Fibroblast of lung (primary cell): ENCODE measurements at places on chromosomes 7 and 10. TPM values are rescaled to one million over a fixed set of nuclear protein-coding genes. Genes with fewer than 3 reads are reported as not detected.

Gene ZDHHC4
- total RNA-seq = 65.2 and 72.7 TPM in 2 replicates

DNA sequence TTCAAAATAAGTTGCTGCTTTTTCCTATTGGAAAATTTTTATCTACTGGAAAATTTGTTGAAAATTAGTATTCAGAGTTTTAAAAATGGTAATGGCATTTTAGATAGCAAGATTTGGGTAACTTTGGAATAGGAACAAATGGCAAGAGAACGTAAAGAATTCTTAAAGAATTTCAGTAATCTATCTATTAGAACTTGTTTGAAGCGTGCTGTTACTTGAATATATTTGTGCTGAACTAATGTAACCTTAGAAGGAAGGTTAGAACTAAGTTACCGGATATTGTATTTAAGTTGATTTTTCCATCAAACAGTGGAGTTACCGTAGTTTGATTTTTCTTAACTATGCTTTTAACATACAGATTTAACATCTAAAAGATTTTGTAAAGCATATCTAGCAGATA lies 25.9 kb downstream of the SEPTIN7 start:
- no peak for DNase-seq

GRCh38 chr7:95710711-95711110 lies 61.6 kb upstream of the DYNC1I1 start:
- no peak for DNase-seq

DNA sequence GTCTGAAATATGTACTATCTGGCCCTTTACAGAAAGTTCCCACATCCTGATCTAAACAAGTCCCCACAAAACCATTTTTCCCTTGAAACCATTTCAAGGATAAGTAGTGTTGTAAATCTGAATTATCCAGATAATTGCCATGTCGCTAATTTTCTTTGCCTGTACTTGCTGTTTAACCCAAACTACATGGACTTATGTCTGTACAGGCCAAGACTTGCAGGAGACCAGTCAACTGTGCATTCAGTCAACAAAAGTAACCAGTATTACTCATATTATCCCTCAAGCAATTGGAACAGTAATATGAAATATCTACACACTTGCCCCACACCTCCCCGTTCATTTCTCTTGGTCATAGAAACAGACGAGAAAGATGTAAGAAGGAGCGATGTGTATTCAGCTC lies 347.8 kb upstream of the NFE2L3 start:
- no peak for DNase-seq

DNA sequence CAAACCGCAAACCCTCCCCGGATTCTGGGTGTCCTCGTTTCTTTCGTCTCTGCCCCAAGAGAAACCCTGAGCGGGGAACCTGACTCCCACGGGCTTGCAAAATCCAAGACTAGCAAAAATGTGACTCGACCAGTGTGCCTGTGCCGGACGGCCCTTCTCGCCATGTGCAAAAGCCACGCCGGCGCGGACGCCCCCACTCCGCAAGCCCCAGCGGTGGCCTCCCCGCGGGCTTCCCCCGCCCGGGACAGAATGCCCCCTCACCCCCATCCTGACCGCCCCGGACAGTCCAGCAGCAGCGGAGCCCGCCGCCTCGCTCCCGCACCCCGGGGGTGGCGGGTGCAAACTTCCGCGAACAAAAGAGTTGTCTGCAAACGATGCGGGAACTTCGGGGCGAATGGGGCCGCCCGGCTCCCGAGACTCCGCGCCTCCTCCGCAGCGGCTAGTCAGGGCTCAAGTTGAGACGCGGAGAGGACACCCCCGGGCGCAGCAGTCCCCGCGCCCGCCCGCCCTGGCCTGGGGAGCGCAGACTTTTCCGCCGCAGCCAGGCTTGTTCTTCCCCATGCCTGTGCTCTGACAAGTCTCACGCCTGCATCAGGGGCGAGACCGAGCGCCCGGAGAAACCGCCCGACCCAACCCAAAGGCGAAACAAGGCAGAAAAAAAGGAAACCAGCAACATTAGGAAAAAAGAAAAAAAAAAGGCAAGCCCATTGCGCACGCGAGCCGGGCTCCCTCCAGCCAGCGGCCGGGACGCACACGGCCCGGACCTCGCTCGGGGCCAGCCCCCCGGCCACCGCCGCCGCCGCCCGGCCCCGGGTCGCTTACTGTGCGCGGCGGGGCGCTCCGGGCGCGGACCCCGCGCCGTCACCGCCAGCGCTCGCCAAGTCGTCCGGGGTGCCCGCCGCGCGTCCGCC lies 732 bp downstream of the FAM53B start:
- DNase-seq = peak; percentile 44

DNA sequence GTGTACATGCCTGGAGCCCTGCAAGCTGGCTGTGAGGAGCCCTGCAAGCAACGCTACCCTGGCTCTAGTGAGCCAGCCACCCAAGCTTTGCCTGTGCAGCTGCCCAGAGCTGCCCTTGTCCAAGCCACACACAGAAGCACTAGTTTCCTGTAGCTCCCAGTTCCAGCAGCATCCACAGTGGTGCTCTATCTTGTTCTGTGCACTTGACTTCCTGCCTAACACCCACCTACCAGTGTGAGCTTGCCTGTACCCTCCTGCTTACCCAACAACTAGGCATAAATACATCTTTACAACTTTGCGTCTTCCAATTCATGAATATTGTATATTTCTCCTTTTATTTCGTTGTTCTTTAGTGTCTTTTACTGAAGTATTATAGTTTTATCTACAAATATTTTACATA lies 32.2 kb upstream of the ZNF518A start:
- DNase-seq = no peak

DNA sequence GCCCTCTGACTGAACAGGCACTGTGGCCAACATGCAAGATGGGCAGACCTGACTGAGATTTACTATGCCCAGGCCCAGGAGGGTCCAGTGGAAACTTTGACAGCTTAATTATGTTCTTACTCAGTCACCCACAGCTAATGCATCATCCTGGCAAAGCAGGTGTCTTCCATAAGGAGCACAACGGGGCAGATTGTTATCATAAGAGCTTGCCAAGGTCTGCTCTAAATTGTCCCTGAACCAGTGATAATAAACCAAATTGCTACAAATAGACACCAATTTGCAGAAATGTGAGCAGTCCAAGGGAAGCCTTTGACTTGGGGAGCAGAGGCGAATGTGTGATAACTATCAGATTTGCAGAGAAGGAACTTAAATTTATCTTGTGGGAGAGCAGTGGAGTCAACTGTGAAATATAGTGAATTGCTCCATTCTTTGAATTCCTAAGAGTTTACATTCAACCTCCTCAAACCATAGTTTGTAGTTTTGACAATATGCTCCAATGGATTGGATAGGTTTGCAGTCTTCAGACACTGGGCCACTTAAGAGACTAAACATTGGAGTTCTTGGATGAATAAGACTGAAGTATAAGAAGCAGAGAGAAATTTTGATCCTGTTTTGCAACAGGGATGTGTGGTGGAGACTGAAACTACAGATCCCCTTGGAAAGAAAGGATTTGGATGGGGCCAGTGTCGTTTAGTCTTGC lies 494.7 kb downstream of the CCSER2 start:
- DNase-seq = no peak

Gene TSPAN12
- 1.5 and 1.7 TPM in 2 replicates for total RNA-seq

- DNase-seq = no peak
Observed at GRCh38 chr7:47282790-47283496, 299.0 kb downstream of the TNS3 start.

Gene SLC12A9
- 13.4 and 18.5 TPM in 2 replicates for total RNA-seq

Gene PNLIPRP3
- total RNA-seq = not detected in 2 replicates

DNA sequence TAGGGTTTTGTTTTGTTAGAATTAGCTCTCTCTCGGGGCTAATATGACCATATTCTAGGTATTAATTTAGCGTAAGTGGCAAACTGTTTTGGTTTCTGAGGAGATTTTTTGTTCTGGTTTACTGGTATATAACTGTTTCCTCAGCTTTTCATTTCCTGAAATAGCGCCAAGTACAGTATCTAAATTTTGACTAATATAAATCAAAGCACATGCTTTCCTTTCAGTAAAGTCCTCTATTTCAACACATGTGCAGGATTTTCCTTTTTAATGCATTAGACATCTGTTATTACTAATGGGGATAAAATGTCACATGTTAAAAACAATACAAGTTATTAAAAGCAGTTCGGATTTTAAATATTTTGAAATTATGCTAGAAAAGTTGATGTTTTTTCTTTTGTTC lies 11.3 kb downstream of the FERD3L start:
- no peak for DNase-seq

DNA sequence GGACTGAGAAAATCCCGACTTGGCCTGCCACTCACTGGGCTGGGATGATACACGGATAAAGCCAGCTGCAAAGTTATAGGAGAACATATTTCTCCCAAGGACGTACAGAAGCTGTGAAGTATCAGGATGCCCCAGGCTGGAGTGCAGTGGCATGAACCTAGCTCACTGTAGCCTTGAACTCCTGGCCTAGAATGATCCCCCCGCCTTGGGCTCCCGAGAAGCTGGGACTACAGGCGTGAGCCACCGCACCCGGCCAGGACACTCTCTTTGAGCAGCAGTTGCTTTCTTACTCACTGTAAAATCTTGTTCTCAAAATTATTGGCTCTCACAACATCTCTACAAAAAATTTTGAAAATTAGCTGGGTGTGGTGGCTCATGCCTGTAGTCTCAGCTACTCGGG lies 50.4 kb downstream of the CLEC2L start:
- DNase-seq = no peak

DNA sequence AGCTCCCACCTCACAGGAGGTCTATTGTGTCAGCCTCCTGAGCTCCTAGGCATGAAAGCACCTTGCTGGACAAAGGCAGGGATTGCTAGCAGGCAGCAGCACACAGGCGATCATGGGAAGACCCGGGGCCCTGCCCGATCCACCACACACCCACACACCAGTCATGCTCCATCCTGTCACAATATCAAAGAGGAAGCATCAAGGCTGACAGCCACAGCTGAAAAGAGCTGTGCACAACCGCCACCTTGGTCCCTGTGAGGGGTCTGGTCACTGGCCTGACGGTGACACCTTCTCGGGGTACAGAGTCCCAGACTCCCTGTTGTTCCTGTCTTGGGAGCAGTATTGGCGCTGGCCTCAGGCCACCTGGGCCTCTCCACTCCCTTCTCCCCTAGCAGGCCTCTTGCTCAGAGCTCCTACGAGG lies 89.7 kb upstream of the RET start:
- DNase-seq = no peak

Gene CADPS2
- 32.2 and 40.8 TPM in 2 replicates for total RNA-seq

Gene PALD1
- total RNA-seq = 0.26 and 0.33 TPM in 2 replicates

GRCh38 chr10:35446439-35446838 lies 110.1 kb downstream of the CCNY start:
- DNase-seq = no peak

GRCh38 chr7:132643302-132643701 lies 67.0 kb upstream of the PLXNA4 start:
- no peak for DNase-seq

GRCh38 chr7:31497516-31497915 lies 16.4 kb upstream of the ITPRID1 start:
- DNase-seq = no peak

Gene PIP
- not detected in 2 replicates for total RNA-seq

- no peak for DNase-seq
Observed at GRCh38 chr7:27199849-27200760, at the start of gene HOXA13. Gene HOXA13, minus strand, starts transcription at chr7:27200091. Its CDS starts 14 bp downstream, at chr7:27200077.

GRCh38 chr7:47454069-47454973 lies 127.6 kb downstream of the TNS3 start:
- DNase-seq = no peak

Gene BLNK
- total RNA-seq = 0.33 and 0.51 TPM in 2 replicates

DNA sequence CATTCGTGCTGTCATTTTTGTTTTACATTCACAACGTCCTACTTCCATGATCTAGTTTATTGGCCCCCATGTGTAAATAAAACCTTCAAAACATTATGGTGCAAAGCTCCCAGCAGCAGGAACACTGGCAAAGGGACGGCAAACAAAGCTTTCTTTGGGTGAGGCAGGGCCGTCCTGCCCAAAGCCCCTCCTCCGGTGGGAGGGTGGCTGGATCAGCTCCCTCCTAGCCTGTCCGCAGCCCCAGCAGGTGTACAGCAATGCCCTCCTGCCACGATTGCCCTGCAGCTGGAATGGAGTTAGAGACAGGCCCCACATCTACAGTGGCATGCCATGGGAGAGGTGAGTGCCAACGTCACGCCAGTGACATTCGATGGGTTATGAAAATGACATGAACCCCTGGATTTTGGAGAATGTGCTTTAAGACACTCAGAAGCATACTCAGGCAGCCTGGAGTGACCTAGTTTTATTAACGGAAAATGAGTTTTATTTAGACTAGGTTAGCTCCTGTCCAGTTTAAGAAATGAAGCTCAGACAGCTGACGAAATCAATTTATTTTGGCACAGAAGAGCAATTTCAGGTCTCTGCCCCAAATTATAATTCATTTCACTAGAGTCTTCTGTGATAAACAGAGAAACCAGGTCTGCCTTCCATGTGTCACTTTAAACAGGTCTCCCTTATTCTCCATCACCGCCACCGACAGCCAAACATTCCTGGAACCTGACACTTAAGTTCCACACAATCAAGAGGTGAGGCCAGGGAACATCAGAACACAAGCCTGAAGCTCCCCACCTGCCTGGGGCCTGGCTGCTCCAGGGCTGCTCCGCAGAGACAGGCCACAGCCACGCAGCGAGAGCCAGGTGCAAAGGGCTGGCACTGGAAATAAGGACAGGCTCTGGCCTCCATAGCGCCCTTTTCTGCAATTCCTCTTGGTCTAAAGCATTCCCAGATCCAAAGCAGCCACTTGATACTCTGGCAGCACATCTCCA lies 50.1 kb downstream of the VOPP1 start:
- no peak for DNase-seq

DNA sequence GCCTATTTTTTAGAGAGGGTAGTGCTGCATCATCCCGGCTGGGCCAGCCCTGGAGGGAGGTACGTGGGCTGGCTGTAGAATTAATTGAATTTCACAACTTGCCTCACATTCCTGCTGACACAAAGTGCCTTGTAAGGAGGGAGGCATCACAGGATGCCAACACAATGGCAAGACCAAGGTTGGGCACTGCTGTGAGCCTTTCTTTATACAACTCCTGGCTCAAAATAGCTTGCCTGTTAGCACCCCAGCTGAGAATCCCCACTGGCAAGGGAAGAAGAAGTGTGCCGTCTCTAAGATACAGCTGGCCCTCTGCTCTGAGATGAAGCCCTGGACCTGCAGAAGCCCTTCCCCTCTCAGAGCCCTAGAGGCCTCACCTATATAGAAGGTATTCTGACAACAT lies 873.9 kb downstream of the GRID1 start:
- no peak for DNase-seq

Gene ZNF365
- total RNA-seq = 2.8 and 5.8 TPM in 2 replicates

Gene MKI67
- 0.26 and 4.3 TPM in 2 replicates for total RNA-seq

DNA sequence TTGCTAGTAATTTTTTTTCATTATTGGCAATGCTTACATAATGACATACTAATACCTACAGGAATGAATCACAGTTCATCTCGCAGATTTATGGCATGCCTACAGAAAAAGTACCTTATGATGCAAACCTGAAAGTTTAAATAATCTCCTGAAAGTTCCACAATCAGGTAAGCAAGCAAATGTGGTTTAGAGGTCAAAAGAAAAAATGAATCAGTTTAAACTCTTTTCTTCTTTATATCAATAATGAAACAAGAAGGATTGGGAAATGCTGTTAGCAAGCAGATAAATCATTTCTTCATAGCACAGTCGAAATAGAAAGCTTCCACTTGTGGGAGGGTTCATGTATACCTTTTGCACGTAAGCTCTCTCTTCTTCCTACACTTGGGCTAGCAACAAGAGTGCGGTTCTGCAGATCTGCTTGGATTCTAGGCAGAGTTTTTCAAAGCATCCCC lies 53.7 kb upstream of the MTPN start:
- DNase-seq = no peak

Gene NXPH1
- total RNA-seq = not detected in 2 replicates
